ENCODE measurements at places on chromosomes 12 and 14.
A peak's percentile ranks its signal among the peaks of the same experiment; 100 is the strongest.

DNA sequence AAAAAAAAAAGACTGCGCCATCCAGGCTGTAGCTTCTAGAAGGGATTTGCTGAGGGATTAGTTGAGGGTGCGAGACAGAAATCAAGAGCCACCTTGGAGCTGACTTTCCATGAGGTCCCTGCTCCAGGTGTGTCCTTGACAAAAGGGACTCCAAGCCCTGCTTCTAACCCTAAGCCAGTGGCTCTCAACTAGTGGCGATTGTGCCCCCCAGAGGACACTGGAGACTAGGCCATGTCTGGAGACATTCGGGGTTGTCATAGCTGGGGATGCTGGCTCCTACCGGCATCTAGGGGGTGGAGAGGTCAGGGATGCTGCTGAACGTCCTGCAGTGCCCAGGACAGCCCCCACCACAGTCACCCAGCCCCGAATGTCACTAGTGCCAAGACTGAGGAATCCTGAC lies 40.6 kb downstream of the SPRING1 start:
- DNase-seq: no peak

- DNase-seq: no peak
Measured at GRCh38 chr12:29149691-29150281, 708 bp downstream of the FAR2 start.

DNA sequence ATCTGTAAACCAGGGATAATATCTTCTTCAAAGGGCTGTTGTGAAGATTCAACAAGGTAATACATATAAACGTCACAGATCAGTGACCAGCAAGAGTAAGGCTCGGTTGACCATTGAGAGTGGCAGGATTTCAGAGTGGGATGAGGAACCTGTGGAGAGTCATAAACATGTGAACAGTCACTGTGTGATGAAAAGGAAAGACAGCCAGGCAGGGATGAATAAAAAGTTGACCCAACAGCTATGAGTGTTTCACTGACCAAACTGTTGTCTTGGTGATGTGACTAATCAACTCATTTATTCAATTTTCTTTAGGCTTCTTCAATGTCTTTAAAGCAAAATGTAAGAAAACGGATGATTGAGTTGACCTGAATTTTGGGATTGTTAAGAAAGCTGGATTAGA lies 8.6 kb upstream of the FRMD6 start:
- no peak for DNase-seq

- DNase-seq: no peak
Measured at GRCh38 chr14:35355981-35356841, 48.3 kb downstream of the NFKBIA start.

GRCh38 chr12:65568517-65568916 lies 255.8 kb upstream of the HMGA2 start:
- DNase-seq: no peak

- peak; percentile 40 for DNase-seq
Measured at GRCh38 chr14:23478109-23478759, 8.7 kb downstream of the NGDN start.

GRCh38 chr12:20211541-20211940 lies 156.8 kb upstream of the PDE3A start:
- DNase-seq: no peak

- no peak for DNase-seq
Measured at GRCh38 chr12:14390870-14391530, 25.5 kb downstream of the ATF7IP start.

DNA sequence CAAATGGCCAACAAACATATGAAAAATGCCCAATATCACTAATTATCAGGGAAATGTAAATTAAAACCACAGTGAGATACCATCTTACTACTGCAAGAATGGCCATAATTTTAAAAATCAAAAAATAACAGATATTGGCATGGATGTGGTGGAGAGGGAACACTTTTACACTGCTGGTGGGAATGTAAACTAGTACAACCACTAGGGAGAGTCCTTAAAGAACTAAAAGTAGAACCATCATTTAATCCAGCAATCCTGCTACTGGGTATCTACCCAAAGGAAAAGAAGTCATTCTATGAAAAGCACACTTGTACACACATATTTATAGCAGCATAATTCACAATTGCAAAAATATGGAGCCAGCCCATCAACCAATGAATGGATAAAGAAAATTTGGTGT lies 459.7 kb downstream of the GXYLT1 start:
- no peak for DNase-seq

DNA sequence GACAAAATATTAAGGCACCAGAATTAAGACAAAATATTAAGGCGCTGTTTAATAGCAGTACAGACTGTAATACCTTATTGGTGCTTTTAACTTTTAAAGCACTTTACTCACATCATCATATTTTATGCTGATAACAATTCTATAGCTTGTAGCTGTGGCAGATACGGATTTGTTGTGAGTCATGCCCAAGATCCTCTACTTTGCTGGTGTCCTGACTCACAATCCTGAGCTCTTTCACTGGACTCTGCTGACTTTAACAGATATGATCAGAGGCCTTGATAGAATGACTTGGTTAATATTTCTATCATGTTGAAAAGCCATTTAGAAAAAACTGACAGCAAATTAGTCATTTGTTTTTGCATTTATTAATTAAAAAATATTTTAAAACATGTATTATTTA lies 99.0 kb upstream of the PKP2 start:
- DNase-seq: no peak

- DNase-seq: no peak
Measured at GRCh38 chr14:101817501-101818001, 56.0 kb downstream of the PPP2R5C start.

DNA sequence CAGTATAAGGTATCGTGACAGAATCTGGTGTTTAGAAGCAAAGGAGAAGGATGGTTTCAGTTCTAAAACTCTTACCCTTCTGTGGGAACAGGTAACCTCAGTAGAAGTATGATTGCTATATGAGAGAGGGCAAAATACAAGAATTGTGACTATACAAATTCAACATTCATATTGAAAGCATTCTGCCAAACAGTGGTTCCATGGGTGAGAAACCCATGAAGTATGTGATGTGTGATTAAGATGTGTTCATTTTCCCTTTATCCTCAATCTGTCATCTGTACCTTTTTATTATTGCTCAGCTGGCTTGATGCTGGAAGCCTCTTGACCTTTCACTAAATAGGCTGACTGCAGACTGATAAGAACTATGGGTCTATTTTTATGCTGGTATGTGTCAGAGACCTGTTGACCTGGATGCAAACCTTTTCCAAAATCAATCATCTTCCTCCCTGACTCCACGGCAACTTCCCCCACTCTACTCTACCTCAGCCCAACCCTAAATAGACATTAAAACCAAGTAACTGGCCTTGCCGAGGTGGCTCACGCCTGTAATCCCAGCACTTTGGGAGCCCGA lies 109.6 kb downstream of the STXBP6 start:
- DNase-seq: no peak

- no peak for DNase-seq
Measured at GRCh38 chr12:127998988-127999387, 268.0 kb upstream of the TMEM132C start.

GRCh38 chr12:65808580-65808979 lies 15.7 kb upstream of the HMGA2 start:
- DNase-seq: no peak

GRCh38 chr12:57315681-57316080 lies 64.7 kb upstream of the STAC3 start:
- no peak for DNase-seq

DNA sequence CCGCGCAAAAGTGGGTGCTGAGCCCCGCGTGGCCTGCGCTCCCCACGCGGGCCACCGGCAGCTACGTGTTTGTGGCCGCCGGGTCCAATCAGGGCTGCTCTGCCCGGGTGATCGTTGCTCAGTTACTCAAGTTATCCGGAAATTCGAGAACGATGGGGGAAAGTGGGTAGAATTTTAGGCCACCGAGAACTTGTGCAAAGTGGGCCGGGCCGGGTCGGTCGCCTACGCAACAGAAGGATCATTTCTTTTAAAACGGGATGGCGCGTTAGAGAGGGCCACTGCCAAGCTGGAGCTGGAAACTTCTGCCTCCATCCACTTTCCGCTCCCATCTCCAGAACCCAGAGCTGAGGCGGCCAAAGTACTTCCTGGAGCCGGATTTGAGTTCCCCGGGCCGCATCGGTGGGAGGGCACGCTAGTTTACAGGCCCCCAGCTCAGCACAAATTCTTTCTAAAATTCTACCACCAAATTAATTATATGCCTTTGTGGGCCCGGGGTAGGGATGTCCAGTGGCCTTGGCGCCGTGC lies 3.5 kb downstream of the RFX4 start:
- no peak for DNase-seq

GRCh38 chr12:75366629-75367028 lies 24.3 kb upstream of the GLIPR1L2 start:
- DNase-seq: no peak

GRCh38 chr12:7188562-7189397 lies 706 bp upstream of the PEX5 start:
- DNase-seq: peak; percentile 44

GRCh38 chr14:20469890-20470602 lies 840 bp downstream of the PNP start:
- DNase-seq: no peak

DNA sequence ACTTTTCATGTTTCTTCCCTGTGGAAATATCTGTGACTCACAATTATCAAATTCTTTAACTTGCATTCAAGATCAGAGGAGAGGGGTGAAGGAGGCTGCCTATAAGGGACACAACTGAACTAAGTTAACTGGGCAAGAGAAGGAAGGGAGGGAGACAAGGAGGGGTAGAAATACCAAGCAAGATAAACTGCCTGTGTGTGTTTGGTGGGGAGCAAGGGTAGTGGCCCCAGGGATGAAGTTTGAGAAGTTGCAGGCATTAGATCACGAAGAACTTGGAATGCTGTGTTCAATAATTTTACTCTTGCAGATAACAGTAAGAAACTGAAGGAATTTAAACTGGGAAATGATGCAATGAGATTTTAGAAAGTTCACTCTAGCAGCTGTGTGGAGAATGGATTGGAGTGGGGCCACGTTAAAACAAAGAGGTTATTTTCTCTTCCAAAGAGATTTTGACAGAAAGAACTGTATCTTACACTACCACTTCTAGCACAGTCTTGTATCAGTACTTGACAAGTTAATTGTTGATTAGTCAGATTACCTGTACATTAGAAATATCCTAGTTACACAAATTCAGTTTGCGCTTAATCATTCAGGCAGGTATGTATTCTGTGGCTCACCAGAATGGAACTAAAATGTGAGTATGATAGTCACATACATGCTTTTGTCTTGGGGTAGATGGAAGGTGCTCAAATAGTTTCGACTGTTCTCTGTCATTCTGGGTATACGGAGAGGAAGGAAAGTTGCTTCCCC lies 7.4 kb downstream of the PKP2 start:
- DNase-seq: no peak

- DNase-seq: no peak
Measured at GRCh38 chr12:132151145-132151765, 7.0 kb downstream of the NOC4L start.

GRCh38 chr12:124516850-124517249 lies 50.6 kb downstream of the NCOR2 start:
- no peak for DNase-seq

GRCh38 chr12:54207539-54208294 lies 18.9 kb upstream of the SMUG1 start:
- DNase-seq: peak; percentile 38

DNA sequence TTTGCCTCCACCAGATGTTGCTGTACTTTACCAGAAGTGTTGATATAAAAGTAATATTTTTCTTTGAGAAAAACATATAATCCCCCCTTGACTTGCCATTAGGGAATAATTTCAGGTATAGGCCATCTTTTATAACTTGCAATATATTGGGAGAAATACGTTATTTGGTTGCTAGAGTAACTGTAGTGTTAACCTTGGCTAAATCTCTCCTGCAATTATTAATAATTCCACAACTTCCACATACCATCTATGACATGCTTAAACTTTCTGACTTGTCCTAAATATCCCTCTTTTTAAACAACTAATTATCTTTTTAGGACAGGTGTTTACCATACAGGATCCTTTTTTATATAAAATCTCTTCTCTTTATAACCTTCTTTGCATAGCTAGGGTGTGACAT lies 1048.2 kb downstream of the SLC16A7 start:
- DNase-seq: no peak

DNA sequence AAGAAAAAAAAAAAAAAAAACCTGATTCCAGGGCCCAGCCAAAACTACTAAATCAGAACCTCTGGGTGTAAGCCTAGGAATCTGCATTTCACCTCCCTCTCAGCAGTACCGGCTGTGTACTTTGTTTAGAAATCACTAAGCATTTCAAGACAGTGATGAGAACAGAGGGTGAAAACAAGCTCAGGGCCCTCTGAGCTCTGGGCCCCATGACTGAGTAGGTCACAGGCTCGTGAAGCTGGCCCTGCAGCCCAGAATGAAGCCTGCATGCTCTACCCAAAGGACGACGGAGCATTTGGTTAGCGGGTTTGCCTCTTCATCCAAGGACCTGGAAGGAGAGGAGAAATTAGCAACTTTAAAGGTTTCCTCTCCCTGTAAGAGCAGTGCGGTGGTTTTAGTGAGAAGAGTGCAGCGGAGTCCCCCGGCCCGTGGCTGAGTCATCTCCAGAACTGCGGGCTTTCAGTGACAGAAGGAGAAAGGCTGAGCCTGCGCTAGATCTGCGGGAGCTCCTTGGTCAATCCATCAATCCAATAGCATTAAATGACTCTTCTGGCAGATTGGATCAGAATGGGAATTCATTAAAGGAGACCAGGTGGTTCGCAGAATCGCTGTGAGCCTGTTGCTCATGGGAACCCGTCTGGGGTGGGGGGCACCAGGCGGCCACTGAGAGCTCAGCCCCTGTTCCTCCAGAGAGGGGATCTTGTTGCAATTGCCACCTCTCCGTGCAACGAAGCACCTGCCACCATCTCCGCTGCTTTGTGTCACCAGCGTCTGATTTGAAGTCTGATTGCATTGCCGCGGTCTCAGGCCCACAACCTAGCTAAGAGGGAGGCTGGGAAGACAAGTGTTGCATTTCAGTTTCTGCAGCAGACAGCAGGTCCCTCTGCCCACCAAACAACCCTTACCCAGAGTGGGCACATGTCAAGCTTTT lies 7.3 kb downstream of the IL31 start:
- no peak for DNase-seq

- DNase-seq: no peak
Measured at GRCh38 chr12:90428465-90428864, 526.5 kb downstream of the CCER1 start.

- DNase-seq: no peak
Measured at GRCh38 chr14:32707742-32708500, 230.8 kb upstream of the NPAS3 start.

GRCh38 chr14:35375558-35376025 lies 29.0 kb downstream of the NFKBIA start:
- DNase-seq: no peak

DNA sequence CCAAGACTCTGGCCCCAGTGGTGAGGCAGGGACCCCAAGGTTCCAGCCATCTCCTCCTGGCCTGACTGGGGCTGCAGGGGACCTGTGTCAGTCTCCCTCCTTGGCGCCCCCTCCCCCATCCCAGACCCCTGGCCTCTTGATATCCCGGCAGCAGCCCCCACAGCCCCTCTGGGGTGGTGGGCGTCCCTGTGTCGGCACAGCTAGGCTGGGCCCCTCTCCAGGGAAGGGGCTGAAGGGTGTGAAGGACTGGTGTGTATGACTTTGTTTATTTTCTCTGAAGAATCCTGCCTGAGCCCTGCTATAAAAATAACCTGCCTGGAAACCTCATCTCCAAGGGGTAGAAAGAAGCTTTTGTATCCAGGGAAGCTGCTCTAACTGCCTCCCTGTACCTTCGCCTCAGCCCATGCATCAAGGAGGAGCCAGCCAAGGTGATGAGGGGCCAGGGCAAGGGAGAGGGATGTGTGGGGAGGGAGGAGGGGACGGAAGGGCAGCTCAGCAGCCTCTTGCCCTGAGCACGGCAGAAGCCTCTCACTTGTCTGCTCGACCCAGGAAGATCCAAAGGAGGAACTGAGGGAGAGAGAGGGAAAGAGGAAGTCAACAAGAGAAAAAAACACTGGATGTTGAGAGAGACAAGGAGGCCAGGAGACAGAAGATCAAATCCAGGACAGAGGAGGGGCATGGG lies 25.4 kb upstream of the COL2A1 start:
- DNase-seq: no peak

- DNase-seq: no peak
Measured at GRCh38 chr12:94740601-94741362, 90.4 kb upstream of the TMCC3 start.

All from activated naive CD4-positive, alpha-beta T cell (primary cell).